ENCODE measurements at places on chromosomes 7 and 10.

GRCh38 chr7:23470330-23471105 is at the start of gene IGF2BP3:
Gene IGF2BP3, minus strand, starts transcription at chr7:23470491. Its CDS starts 381 bp downstream, at chr7:23470110.
- peak; percentile 45 for DNase-seq

DNA sequence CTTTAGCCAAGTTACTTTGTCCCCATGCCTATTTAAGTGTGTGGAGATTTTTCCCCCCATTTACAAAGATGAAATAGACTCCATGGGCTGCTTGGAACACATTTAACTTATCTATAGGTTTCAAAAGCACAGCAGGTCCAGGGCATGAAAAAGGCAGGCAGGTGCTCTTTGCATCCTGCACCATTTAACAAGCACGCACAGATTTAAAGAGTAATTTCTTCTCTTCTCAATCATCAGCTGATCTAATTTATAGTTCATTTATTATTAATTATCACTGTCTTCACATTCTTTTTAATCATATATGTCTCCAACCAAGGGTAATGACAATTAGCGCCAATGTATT is 156.8 kb downstream of the CACNA2D1 start:
- no peak for DNase-seq

GRCh38 chr7:69260023-69260422 is 338.3 kb upstream of the AUTS2 start:
- no peak for DNase-seq

- DNase-seq, result no peak
These were observed 116.1 kb downstream of the DGKB start for GRCh38 chr7:14786314-14786895.

DNA sequence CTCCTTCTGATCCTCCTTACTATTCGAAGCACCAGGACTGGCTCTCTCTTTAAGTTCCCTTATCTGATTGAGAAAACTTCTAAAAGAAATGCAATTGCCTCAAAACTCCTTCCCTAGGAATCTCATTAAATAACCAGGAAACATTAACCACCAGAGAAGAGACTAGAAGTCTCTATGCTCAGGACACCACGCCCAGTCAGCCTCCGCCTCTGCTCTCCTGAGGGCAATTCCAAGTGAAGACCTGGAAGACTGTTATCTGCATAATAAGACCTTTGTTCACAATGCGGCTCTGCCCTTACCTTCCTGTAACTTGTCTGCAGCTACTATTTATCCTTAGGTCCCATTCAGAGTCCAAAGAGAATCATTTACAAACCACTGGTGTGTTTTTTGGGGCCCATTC is 78.8 kb downstream of the ELMO1 start:
- DNase-seq, result no peak

GRCh38 chr10:33229949-33230267 is 104.6 kb downstream of the NRP1 start:
- DNase-seq, result no peak

Measured in hematopoietic multipotent progenitor cell treated with erythropoietin and hydrocortisone succinate and interleukin-3 and kit ligand, for 6 days (in vitro differentiated cells).